Kidney capillary endothelial cell (primary cell): ENCODE measurements at places on chromosomes 7 and 10.

DNA sequence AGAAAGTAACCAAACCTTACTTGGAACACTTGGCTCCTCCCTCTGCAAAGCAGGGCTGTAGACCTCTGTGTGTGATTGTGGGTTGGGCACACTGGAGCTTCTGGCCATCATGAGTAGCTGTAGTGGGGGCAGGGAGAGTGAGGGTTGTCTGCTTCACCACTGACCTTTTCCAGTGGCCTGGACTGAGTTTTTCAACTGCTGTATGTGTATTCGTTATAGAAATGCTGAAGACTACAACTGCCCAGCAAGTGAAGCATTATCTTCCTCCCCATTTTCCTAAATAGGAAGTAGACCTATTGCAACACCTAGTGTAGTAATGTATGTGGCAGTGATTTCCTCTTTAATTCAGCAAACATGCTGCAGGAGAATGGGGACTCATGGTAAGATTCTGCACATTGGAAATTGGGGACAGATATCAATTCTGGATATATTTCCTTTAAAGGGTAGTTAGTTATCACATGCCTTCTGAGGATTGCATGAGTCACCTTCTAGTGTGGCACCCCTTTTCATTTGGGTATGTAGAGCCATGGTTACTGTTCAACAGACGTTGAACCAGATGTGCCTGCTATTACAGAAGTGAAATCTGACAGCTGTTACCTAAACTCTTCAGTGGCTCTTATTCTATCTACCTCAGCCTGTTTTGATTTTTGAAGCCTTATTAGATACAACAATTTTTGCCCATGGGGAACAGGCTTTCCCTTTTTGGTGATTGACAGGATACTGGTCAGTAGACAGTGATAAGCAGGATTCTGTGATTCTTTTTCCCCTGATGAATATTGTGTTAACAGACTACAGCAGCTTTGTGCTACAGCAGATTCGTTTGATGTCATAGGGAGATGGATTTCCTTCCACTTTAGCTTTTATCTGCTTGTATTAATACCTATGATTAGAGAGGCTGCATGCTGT lies 130.9 kb downstream of the SND1 start:
- DNase-seq = no peak

DNA sequence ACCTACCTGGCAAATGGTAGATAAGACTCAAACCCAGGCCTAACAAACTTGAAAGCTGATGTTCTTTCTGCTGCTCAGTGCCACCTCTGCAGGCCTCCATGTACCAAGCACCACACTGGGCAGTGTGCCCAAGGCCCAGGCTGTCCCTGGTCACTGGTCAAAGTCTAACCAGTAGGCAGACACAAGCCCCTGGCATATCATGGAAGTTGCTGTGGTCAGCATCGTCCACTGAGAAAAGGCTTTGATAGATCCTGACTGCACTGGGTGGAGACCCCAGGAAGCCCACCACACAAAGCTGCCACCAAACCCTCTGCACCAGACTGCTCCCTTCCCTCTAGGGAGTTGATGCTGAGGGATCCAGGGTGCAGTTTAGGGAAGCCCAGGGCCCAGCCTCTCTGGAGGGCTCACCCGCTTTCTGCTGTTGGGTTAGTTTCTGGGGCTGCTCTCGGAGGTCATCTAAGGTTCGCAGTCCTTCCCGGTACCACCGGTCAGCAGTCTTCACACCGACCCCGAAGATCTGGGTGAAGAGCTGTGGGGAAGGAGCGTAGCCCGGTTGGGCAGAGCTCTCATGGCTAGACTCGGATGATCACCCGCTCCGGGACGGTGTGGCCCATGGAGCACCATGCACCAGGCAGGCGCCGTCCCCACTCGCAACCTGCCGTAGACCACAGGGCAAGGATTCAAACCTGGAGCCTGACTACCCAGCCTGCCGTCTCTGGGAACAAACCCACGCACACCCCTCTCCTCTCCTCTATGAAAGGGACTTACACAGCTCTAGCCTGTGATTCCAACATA lies 6.0 kb downstream of the POLM start:
- no peak for DNase-seq

DNA sequence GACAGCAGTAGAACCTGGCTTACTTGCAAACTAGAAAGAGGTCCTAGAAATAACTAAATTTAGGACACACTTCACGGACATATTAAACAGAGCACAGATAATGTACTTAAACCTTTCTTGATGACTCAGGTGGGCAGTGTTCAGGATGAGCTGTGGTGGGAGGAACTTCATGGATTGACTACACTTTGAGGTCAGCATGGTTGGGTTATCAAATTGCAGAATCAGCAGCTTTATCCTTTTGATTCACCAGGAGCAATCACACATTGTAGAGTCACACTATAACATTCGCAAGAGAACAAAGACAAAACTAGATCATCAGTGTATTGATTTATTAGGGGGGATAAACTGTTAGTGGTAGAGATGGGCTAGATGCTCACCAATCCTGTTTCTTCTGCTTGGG lies 38.6 kb upstream of the AGK start:
- DNase-seq = no peak

GRCh38 chr10:112520914-112521313 lies 73.9 kb downstream of the VTI1A start:
- no peak for DNase-seq

- no peak for DNase-seq
These were observed 204.2 kb downstream of the TNS3 start for GRCh38 chr7:47377741-47378140.

GRCh38 chr10:21162948-21163347 lies 265.8 kb upstream of the NEBL start:
- DNase-seq = no peak

DNA sequence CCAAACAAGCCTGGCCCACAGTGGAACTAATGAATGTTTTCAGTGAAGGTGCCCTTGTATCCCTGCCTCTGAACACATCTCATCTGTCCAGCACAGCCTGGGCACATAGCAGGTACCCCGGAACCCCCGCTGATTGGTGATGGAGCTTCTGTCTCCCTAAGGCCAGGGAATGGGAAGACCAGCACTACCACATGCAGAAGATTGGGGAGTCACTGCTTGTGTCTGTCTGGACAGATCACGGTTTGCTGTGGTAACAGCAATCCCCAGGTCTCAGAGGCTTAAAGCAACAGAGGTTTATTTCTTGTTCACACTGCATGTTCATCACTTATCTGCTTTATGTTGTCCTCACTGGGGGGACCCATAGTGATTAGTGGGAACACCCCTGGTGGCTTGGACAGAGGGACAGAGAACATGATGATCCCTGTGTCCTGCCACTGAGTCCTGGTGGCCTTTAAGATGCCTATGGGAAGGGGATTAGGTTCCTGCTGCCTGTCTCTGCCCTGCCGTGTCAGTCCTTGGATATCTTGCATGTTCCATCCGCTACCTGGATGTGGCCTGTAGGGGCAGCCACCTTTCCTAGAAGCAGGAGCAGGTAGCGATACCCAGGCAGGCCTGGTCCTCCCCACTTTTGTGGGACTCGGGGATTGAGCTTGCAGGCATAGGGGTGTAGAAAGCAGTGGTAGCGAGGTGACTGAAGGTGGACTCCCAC lies 3.6 kb downstream of the TSPAN14 start:
- no peak for DNase-seq

- DNase-seq = no peak
These were observed 762.9 kb downstream of the GRM8 start for GRCh38 chr7:126489874-126490273.

- DNase-seq = peak; percentile 23
These were observed 1.3 kb downstream of the ABI1 start for GRCh38 chr10:26859241-26860101.

DNA sequence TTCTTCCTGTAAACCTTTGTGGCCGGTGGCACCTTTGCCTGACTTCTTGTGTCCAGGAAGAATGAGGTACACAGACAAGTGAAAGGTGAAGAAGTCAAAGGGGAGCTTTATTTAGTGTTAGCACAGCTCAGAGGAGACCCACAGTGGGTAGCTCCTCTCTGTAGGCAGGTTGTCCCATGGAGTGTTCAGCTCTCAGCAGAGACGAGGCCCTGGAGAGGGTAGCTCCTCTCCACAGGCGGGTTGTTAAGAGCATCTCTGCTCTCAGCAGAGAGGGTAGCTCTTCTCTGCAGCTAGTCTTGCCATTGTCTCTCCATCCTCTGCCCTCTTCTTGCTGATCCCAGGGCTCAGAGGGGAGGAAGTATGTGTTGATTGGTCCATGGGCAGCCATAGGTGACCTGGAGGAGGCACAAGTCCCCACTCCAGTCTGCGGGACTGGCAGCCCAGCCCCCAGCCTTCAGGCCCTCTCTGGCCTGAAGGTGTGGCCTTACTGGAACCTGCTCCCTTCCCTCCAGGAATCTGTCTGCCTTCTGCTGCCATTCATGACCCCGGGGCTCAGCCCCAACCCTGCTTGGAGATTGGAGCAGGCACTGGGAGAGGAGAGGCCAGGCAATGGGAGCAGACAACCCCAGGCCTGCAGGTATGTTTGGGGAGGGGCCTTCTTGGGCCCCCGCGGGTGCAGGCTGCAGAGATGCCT lies 24.5 kb downstream of the HHEX start:
- no peak for DNase-seq

- DNase-seq = no peak
These were observed 40.0 kb downstream of the MINPP1 start for GRCh38 chr10:87544721-87545120.

DNA sequence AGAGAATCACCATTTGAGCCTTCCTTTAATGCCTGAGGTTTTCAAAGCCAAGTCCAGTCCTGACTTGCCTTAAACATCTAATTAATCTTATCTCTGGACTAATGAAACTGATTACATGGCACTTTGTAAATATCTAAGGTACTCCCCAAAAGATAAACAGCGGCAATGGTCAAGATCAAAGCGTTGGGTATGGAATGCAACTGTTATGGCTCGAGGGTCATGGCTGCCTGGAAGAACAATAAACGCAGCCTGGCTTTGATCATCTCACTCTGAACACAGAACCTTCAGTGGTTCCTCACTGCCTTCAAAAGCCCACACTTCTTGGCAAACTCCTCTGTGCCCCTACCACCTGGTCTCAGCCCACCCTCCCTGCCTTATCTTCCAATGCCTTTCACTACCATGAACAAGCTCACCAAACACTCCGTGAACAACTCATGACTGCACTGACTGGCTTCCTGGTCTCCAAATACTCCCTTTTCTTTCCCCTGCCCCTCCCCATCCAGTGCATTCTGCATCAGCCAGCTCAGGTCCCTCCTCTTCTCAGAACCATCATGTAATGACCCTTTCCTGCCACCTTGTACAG lies 150.2 kb upstream of the NFE2L3 start:
- DNase-seq = no peak

DNA sequence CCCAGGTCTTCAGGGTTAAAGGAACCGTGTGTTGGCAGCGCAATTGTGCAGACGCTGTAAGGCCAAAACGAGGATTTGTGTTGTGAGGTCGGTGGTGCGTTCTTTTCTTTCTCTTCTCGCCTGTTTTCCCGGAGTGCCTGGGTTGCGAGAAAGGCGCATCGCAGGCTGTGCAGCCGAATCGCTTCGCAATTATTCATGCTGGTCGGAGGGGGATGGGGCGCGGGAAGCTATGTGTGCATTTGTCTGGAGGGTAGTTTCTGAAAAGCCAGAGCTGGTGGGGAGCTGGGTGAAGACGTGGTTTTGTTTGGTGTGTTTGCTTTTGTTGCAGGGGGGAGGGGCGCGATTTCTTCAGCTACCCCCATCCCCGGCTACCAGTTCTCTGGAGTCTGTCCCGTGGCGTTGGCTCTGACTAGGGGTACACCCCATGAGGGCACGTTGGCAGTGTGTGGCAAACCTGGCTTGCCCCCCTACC lies 2.1 kb downstream of the MXI1 start:
- peak; percentile 48 for DNase-seq

DNA sequence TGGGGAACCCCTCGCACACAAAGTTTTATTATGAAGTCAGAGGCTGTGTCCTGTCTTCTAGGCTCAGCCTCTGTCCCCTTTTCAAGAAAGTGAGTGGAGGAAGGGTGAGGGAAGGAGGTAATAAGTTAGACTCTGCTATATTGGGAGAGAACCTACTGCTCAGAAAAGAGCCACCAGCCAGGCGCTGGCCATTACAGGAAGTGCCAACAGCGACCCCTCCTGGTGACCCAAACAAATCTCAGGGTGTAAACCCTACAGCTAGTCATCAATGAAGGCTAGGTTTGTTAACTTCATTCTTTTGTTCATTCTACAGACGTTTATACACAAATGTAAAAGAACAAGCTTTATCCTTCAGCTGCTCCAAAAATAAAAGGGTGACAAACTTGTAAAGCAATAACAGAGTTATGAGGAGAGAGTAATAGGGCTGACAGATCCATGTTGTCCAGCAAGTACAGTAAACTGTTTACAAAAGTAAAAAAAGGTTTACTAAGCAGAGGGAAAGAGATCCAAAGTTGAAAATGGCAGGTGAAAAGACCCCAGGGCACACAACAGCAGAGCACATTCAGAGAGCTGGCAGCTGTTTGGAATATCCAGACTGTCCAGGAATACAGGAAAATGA lies 82.7 kb downstream of the FAM204A start:
- peak; percentile 22 for DNase-seq

DNA sequence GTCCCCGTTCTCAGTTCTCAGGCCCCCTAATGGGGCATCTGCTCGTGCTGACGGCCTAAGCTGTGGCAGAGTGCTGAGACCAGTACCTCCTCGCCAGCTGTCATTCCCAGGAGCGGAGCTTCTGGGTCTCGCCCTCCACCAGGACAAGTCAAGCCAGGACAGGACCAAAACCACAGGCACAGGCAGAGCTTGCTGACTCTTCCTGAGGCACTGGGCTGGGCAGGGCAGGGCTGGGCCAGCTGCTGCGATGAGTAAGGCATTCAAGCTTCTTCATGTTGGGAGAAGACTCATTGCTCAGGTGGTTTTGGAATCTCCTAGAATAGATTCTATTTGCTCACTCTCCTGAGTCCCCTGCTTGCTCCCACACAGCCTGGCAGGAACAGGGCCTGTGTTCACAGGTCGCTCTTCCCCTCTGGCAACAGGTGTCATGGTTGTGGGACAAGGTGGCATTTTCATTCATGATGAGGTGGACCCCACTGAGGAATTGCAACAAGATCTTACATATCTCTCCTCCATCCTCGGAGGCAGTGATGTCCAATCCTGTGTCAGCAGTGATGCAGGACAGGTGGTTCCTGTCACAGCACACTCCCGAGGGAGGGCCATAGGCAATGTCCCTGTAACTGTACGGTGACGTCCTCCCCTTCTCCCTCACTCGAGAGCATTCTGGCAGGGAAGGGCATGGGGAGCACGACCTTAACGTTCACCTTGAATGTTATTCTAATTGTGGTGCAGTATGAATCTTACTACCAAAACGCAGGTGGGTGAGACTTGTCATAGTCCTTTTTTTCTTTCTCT lies 17.0 kb upstream of the SH3PXD2A start:
- DNase-seq = no peak

DNA sequence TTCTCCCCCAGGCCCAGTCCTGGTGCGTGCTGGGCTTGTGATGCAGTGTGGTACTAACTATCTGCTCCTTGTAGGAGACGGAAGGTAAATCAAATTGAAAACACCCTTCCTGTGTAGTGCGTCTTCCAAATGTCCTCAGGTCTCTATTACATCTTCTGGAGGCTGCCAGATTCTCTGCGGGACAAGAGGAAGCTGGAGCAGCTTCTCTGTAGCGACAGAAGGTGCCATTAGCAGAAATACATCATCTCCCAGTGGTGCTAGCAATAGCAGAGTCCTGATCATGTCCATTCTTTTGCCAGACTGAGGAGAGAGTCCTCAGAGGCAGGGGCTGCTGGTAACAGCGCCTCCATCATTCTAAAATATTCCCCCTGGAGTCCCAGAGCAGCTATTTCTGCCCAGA lies 675.2 kb downstream of the LRMDA start:
- DNase-seq = no peak
